ENCODE measurements at places on chromosomes 6 and 20.

DNA sequence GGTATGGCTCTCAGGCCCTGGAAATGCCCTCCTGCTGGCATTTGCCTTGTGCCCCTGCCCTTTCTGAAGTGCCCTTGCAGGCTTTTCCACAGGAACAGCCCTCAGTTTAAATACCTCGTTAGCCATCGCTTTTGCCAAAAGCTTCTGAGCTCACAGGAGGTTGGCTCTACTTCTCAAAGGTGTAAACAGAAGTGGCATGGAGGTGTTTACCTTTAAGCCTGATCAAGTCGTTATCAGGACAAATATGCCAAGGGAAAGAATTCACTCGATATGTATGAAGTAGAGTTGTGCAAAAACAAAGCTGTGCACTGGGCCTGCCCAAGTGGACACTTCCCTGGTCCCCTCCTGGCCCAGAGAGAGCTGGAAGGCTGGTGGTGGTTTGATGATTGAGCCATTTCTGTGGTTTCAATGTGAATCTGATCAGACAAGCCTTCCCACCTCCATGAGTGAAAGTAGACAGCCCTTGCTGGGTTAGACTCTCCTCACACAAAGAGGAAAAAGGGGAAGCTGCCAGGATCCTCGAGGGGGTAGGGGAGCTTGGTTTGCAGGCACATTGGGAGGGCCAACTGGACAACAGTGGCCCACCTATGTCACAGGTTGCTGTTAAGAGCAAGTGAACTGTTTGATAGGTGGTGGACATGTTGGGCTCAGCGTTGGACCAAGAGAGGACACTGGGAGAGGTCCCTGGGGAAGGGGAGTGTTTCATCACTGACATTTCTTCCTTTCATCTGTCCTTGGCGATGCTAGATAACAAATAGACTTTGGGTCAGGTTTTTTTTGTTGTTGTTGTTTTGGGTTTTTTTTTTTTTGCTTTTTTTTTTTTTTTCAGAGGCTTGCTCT lies 98.7 kb downstream of the ZDHHC14 start:
- no peak for DNase-seq

GRCh38 chr6:170355661-170356060 lies 49.1 kb downstream of the FAM120B start:
- DNase-seq, result no peak

- no peak for DNase-seq
These were observed 13.4 kb downstream of the BCAS1 start for GRCh38 chr20:54056762-54057639.

- DNase-seq, result no peak
These were observed 506.6 kb upstream of the SULF2 start for GRCh38 chr20:48291896-48292295.

GRCh38 chr20:9809271-9809670 lies 29.6 kb downstream of the PAK5 start:
- no peak for DNase-seq

- DNase-seq, result no peak
These were observed 59.3 kb upstream of the APCDD1L start for GRCh38 chr20:58574469-58574868.

DNA sequence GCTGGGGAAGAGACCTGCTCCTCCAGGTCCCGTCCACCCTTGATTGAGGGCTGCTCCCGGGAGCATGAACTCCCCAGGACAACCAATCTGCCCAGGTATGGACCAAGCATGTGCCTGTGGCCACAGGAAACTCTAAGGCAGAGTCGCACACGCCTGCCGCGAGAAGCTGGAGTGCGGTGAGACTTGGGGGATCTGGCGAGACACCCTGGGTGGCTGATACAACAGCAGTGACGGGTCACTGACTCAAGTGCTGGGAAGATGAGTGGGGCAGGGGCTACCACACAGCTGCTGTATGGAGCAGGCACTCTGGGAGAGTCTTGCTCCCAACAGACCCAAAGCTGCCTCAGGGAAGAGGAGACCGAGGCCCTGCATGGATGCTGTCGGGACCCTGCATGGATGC lies 40.1 kb downstream of the BFSP1 start:
- no peak for DNase-seq

GRCh38 chr6:42301986-42302385 lies 84.3 kb upstream of the MRPS10 start:
- DNase-seq, result no peak

- no peak for DNase-seq
These were observed 411 bp downstream of the DSN1 start for GRCh38 chr20:36773107-36773596.

- DNase-seq, result no peak
These were observed 125.2 kb upstream of the TRAF3IP2 start for GRCh38 chr6:111730864-111731263.

All from immature natural killer cell (primary cell).